Activated naive CD4-positive, alpha-beta T cell treated with anti-CD3 and anti-CD28 coated beads, Interleukin-2, amount 50 U/mL, for 16 hours (primary cell): ENCODE measurements at places on chromosomes 5 and 9.

DNA sequence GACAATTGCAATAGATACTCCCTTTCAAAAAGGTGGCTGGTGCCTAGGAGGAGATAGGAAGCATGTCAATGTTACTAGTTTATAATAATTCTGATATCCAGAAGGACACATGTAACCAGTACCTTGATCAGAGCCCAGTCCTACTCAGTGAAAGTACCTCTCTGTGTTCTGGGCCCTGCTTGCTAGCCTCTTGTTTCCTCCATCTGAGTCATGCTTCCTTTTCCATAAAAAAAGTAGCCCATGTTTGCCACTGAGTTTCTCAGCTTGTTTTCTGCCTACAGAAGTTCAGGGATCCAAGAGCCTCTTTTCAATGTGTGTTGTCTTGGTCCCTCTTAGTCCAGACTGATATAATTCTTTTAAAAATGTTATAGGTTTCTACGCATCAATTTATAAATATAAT lies 149.0 kb downstream of the SSBP2 start:
- DNase-seq, result no peak

GRCh38 chr5:163410505-163410904 lies 26.9 kb upstream of the CCNG1 start:
- no peak for DNase-seq

GRCh38 chr5:112794410-112794809 lies 56.7 kb downstream of the APC start:
- no peak for DNase-seq

- peak; percentile 60 for DNase-seq
Observed at GRCh38 chr5:150544611-150545219, 36.8 kb downstream of the NDST1 start.

DNA sequence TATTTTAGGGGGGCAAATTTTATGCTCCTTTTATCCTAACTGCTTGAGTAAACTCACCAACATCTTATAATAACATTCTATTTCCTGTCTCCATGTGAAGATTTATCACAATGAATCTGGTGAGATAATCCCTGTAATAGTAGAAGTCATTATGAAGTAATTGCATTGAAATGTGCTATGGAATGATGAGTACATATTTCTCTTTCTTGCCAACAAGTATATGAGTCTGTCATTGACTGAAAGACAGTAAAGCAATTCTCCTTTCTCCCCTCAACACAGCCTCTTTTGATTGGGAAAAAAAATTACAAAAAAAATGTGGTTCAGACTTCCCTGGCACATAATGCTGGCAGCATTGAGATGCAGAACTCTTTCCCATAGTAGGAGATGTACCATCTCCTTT lies 459.2 kb upstream of the RGMB start:
- no peak for DNase-seq

DNA sequence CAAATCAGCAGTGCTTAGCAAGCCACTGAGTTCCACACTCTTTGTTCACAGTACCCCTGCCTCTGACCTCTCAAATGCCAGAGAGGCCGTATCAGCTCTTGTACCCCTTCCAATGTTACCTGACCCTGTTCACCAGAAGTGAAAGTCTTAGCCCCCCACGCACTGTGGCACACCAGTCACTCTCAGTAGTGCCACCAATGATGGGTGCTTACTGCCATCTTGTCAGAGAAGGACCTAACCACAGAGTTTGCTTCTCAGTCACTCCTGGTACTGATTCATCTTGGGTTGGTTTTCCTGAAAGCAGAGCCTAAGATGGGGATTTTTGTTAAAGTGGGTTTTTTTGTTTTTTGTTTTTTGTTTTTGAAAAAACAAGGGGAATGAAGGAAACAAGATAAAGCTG lies 28.8 kb upstream of the PANK3 start:
- no peak for DNase-seq

- DNase-seq, result peak; percentile 71
Observed at GRCh38 chr9:136686794-136687711, at the start of gene AGPAT2. Gene AGPAT2 (minus strand): TSS chr9:136687457. CDS start chr9:136687357, 100 bp downstream.

- DNase-seq, result no peak
Observed at GRCh38 chr9:138028596-138028995, 151.0 kb downstream of the CACNA1B start.

GRCh38 chr9:33372900-33373299 lies 29.5 kb downstream of the AQP7 start:
- DNase-seq, result no peak

- no peak for DNase-seq
Observed at GRCh38 chr9:115158661-115159481, 40.9 kb upstream of the TNC start.

DNA sequence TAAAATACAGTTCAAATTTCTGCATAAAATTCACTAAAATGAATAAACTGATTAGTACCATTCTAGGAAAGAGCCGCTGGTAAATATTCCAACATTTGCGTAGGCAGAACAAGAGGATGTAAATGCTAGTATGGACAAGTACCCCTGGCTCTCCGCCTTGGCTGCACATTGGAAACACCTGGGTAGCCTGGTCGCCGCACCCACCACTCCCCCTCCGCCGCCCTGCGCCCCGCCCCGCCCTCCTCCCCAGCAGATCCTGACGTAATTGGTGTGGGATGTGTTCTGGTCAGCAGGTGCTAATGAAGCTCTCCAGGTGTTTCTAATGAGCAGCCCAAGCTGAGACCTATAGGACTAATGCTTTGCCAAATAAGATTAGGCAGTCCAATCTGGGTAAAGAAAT lies 225.7 kb downstream of the FRMD3 start:
- no peak for DNase-seq

GRCh38 chr5:127957183-127957582 lies 126.4 kb upstream of the SLC12A2 start:
- no peak for DNase-seq

DNA sequence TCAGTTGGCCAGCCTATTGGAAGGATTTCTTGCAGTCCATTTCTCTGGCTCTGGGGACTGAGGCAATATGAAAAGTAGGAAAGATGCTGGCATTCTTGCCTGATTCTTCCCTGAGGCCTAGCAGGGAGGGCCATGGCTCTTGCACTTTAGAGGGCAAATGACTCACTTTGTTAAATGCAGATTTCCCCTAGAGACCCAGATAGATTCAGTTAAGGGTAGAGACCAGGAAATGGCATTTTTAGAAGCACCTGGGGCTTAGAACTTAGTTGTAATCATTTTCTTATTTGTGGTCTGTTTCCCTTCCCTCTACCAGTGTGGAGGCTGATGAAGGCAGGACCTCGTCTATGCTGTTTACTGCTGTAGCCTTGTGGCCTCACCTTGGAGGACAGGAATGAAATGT lies 112.8 kb upstream of the NR3C1 start:
- DNase-seq, result no peak

DNA sequence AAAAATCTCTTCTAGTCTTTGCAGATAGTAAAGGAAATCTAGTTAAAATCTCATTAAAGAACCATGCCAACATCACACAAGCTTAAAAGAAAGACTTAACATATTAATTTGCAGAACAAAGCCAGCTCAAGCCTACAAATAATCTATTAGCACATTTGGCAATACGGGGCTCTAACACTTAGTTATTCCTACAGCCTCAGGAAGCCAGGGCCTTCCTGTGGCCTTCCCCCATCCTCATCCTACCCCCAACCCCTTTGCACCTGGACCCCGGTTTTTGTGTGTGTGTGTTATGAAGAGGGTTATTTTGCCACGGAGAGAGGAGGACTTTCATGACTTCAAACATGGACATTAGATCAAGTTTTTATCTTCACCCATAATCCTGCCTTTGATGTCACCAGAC lies 64.6 kb downstream of the FOXB2 start:
- DNase-seq, result no peak

DNA sequence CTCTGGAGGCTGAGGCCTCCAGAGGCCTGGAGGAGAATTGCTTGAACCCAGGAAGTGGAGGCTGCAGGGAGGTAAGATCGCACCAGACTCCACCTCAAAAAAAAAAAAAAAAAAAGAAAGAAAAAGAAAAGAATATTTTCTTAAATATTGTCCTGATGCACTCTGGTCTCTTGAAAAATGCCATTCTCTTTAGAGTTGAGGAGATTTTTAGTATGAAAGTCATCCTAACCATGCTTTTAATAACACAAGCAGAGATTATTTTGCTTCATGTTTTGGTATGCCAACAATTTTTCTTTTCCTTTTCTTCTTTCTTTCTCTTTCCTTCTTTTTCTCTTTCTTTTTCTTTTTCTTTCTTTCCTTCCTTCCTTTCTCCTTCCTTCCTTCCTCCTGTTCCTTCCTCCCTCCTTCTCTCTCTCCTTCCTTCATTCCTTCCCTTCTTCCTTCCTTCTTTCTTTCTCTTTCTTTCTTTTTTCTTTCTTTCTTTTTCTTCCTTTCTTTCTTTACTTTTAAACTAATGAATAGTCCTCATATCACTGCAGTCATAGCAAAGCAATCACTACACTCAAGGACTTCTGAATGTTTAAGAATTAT lies 116.9 kb upstream of the CCNH start:
- DNase-seq, result no peak

GRCh38 chr5:178757049-178757809 lies 26.8 kb upstream of the ZNF354A start:
- no peak for DNase-seq

DNA sequence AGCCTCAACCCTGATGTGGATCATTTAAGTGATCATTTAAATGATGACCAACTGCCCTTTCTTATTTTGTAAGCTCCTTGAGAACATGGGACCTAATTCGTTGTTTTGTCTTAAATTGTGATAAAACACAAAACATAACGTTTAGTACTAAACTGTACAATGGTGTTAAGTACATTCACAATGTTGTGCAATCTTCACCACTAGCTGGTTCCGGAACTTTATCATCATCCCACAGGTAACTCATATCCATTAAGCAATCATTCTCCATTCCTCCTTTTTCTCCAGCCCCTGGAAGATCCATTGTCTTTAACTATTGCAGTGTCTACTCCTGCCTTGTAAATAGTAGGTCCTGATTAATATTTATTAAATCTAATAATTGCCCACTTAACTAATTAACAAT lies 460.5 kb upstream of the BRINP1 start:
- DNase-seq, result no peak

DNA sequence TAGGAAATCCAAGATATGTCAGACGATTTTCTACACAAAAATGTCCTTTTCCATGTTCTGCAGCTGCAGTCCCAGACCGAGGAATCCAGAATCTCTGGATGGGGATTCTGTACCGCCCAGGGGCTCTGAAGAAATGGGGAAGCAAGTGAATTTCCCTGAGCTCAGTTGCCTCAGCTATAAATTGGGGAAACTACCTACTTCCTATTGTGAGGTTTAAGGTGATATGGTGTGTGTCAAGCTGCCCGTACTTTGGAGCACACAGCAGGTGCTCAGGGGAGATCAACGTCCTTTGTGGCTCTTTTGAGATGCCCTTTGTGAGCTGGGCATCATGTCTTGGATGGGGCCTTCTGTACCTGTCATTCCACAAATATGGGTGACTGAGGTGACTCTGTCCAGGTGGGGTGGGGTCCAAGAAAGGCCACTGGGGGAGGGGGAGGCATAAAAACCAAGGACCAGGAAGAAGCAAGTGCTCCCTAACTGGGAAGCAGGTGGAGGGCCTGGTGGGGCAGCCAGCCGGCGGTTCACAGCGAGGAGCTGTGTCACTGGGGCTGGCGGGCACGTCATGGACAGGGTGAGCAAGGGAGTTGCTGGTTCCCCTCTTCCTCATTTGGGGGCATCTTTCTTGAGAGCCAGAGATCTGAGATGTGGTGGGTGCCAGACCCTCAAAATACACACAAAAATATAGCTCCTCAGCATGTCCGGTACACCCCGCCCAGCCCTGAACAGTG lies 116.0 kb downstream of the CRB2 start:
- no peak for DNase-seq

- no peak for DNase-seq
Observed at GRCh38 chr9:35519692-35520363, 29.9 kb downstream of the RUSC2 start.

- no peak for DNase-seq
Observed at GRCh38 chr5:7816535-7816901, 34.4 kb downstream of the CFAP90 start.

DNA sequence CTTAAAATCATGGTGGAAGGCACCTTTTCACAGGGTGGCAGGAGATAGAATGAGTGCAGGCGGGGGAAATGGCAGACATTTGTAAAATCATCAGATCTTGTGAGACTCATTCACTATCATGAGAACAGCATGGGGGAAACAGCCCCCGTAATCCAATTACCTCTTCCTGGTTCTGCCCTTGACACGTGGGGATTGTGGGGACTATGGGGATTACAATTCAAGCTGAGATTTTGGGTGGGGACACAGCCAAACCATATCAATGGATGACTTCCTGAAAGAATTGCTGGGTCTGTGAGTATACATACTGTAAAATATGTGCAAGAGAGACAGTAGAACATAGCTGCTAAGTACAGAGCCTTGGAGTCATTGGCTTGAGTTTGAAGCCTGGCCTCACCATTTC lies 47.0 kb downstream of the KIAA1958 start:
- DNase-seq, result no peak

DNA sequence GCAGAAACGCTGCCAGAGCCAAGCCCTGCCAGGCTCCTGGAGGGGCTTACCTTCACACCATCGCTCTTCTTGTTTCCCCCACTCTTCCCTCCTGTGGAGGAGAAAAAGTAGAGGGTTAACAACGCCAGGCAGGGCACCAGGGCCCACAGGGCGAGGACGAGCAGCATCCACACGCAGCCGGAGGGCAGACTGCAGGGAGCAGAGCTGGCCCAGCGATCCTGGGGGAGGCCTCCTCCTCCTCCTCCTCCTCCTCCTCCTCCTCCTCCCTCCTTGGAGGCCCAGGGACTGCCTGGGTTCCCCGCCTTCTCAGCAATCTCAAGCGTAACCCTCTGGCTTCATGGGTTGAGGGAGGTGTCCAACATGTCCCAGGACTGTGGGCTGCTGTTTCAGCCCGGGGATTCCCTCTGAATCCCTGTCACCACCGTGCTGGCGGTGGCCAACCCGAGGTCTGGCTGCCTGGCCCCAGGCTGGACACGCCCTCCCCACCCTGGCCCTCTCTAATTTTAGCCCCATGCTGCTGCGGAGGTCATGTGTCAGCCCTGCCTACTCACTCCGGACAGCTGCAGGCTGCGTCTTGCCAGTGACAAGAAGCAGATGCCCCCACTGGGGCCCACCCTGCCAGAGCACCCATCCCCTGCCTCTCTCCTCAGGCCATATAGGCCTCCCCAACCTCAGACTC lies 44.3 kb downstream of the CAMK2A start:
- no peak for DNase-seq

DNA sequence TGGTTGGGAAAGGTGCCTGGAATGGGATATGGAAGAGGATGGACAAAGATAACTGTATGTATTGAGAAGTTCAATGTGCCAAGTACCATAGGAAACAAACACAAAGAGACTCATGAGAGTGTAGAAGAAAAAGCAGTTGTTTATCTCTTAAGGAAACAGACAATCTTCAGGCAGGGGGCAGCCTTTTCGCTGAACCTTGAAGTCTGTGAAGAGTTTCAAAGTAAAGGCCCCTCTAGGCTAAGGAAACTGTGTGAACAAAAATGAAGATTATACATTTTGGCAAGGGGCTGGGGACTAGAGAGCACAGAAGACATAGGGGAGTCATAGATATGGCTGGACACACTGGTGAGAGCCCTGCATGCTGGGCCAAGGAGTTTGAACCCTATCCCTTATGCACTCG lies 27.5 kb upstream of the FRMPD1 start:
- DNase-seq, result no peak
